Breast epithelium (tissue), 4 donors: ENCODE measurements at places on chromosomes 1 and 21.

- DNase-seq, result no peak
These were observed 43.9 kb downstream of the TGFBR3 start for GRCh38 chr1:91842056-91842455.

DNA sequence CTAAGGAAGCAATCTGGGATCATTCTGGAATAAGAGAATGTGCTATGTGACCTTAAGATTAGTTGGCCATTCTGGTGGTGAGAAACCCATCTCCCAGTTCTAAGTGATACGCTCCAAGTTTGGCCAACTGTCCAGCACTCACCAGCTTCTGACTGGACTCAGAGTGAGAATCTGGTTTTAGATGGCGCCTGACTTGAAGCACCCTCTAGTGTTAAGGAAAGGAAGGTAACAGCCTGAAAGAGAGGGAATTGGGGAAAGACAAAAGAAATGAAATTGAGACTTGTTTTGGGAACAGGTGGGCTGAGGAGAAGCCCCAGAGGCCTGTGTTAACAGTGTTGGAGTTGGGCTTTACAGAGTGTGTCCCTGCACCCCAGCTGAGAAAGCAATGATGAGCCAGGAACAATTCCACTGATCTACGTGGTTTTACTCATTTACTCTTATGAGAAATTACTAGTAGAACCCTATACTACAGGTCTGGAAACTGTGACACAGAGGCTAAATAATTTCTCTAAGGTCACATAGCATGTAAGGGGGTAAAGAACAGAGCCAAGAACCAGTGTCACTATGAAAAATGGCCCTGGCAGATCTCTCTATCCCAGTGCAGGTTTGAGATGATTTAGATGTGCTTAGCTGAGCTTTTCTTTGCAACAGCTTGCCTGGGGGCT, 9.3 kb upstream of the FCAMR start:
- no peak for DNase-seq

DNA sequence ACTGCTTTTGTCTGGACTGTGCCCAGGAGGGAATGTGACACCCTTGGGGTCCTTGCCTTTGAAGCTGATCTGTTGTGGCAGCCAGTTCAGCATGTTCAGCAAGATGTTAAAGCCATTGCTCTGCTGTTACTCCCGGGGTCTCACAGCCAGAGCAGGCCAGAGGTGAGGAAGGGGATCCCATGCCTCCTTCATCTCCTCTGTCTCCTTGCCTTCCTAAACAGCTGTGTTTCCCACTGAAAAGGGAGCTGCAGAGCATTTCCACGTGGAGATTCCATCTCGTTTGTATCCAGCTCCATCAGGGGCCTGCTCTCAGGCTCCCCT, 135.8 kb upstream of the COL6A1 start:
- no peak for DNase-seq

- no peak for DNase-seq
These were observed 55.6 kb downstream of the NKAIN1 start for GRCh38 chr1:31183927-31184554.

- no peak for DNase-seq
These were observed 22.6 kb downstream of the HIPK1 start for GRCh38 chr1:113951719-113952118.

DNA sequence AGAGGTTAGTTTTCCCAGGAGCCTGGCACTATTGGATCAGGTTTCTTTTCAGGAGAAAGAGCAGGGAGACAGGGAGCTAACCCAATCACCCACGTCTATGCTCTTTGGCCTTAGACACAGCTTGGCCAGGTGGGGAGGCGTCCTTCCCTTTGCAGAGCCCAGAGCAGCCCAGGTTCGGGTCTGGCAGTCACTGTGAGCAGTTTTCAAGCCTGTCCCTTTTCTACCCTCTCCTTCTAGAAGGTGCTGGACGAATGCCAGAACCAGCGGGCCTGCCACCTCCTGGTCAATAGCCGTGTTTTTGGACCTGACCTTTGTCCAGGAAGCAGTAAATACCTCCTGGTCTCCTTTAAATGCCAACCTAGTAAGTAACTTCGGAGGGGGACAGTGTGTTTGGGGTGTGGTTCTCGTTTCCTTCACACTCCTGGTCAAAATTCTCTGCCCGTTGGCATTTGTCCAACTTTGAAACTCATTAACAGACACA, 44.9 kb downstream of the EVA1C start:
- peak; percentile 42 for DNase-seq

- no peak for DNase-seq
These were observed 101.5 kb downstream of the ST6GALNAC3 start for GRCh38 chr1:76176000-76176399.

GRCh38 chr1:15418806-15419515, 9.3 kb downstream of the EFHD2 start:
- no peak for DNase-seq

DNA sequence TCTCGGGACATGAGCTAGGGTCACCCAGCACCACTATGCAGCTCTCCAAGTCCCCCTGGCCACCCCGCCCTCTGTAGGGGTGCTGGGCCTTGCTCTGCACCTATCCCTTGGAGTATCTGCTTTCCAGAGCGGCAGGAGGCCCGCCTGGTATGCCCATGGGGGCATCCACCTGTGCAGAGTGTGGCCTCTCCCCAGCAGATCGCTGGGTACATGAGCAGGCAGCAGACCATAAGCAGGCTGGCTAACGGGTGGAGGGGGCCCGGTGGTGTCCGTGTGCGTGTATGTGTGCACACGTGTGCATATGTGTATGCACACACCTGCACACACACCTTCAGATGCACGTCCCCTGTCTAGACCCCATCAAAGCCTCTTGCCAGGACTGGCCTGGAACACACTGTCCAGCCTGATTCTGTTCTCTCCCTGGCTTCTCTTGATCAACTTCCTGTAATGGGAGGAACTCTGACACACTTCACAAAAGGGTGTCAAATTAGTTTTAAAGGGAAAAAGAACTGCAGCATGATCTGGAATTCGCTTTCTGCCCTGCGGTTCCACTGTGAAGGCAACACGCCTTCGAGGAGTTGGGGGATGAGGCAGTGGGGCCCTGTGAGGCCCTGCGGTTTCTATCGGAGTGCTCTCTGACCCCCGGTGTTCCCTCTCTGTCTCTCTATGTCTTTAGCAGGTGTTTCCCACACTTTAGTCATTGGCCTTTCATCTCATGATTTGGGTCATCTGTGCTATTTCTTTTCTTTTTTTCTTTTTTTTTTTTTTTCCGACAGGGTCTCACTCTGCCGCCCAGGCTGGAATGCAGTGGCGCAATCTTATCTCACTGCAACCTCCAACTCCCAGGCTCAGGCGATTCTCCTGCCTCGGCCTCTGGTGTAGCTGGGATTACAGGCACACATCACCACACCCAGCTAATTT, 17.2 kb upstream of the NPHP4 start:
- no peak for DNase-seq

- DNase-seq, result peak; percentile 40
These were observed 285.3 kb downstream of the CAMTA1 start for GRCh38 chr1:7070389-7071029.

DNA sequence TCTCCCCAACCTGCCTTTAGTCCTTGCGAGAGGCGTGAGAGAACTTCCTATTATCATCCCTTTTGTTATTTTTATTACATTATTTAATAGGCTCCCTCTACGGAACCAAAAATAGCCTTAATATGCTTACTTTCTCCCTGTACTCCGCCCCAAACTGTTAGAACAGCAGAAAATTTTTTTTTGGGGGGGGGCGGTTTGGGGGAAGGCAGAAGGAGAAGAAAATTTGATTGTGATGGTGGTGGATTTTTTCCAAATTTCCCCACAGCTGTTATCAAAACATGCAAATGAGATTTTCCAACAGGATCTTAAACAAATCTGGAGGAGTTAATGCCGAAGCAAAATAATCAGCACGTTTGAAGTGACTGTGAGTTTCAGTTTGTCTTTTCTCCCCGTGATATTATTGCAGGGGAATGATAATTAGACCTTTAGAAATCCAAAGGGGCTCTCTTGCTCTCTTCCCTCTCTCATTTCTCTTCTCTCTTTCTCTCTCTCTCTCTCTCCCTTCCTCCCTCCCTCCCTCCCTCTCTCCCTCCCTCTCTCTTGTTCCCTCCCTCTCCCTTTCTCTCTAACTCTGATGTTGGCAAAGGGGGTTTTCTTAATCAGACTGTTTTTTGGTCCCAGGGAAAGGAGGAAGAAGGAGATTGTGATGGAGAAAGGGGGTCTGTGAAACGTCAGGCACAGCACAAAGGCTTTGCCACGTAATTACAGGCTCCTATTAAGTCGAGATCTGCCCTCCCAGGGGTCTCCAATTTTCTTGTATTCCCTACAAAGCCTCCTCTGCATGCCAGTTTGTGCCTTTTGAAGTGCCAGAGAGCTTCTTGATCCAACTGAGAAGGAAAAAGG, 1.1 kb upstream of the PRRX1 start:
- no peak for DNase-seq

GRCh38 chr1:8663090-8663802, 154.2 kb downstream of the RERE start:
- no peak for DNase-seq

DNA sequence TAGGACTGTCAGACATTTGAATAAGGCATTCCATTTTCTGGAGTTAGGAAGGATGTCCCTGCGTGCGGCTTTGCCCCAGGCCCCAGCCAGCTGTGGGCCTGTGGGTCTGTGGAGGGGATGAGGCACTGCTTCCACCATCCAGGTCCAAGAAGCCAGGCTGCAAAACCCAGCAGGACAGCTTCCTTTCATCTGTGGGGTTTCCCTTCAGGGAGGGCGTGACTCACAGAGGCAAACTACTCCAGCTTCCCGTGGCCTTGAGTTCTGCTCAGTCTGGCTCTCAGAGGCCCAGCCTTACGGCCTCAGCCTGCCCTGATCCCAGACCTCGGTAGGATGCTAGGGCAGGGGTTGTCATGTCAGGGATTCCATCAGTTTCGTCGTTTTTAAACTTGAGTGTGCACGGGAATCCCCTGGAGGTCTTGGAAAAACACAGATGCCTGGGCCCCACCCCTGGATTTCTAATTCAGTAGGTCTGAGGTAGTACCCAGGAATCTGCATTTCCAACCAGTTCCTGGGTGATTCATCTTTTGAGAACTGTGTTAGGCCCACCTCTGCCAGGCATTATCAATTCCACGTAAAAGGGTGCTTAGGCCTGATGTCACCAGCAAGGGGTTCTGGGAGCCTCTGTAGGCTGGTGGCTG, 32.3 kb upstream of the TENT5C start:
- DNase-seq, result no peak

GRCh38 chr1:211915924-211916323, 85.4 kb upstream of the LPGAT1 start:
- DNase-seq, result no peak

DNA sequence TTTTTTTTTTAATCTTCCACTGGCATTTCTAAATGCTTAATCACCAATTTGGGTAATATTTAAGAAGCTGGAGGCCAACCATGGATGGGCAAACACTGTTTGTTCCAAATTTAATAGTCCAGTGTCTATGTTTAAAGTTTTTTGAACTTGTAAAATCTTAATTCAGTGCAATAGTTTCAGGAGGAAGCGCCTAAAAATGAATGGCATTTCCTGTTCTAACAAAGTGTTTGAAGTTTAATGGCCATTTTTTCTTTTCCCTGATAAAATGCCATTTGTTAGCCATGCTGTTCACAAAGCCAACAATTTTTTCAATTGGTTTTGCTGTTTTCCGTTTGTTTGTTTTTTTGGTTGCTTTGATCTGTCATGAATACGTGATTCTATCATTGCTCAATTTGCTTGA, 552.1 kb downstream of the LMO4 start:
- no peak for DNase-seq

DNA sequence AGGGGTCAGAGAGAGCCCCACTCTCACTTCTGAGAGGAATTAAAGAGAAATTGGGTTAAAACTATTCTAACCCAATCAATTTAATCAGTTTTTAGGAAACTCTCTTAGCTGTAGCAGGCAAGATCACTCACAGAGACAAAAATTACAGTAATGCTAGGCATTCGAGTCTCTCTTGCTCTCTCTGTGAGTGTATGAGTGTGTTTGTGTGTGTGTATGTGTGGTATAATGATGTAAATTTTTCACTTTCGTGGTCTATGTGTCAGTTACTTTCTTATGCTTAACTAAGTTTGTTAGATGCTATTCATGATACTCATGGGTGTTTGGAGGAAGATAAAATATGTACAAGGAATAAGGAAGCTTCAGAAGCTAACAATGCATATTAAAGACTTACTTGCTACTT, 131.3 kb downstream of the FASLG start:
- no peak for DNase-seq

GRCh38 chr1:111903148-111903870, 86.2 kb downstream of the KCND3 start:
- no peak for DNase-seq

DNA sequence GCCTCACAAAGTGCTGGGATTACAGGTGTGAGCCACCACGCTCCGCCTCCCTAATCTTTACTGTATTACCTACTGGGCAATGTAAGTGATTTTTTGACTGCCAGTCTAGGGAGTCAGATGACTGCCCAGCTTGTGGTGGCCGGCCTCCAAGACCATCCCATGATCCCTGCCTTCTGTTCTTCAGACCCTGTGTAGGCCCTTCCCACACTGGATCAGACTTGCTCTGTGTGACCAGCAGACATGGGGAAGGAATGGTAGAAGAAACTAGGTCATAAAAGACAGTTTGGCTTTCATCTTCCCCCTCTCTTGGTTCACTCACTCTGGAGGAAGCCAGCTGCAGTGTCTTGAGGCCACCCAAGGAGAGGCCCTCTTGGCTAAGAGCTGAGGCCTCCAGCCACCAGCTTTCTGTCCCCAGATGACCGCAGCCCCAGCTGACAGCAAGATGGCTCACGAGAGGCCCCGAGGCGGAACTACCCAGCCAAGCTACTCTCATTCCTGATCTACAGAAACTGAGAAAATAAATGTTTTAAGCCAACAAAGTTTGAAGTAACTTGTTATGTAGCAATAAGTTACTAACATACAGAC, 14.5 kb upstream of the CBR3 start:
- DNase-seq, result no peak

DNA sequence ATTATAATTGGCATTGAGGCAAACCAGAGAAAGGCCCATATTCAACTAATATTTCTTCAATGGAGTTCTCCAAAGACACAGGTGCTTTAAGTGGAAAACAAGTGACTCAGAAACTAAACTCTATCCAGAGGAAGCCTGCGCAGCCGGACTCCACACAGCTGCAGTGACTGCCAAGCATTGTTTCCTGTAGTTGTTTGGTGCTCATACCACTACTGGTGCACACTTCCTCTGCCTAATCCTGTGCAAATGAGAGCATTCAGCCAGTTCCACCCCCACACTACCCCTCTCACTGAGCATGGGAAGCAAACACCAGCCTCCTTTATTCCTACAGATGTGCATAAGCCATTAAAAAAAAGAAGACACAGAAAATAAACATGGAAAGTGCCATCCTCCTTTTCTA, 102.9 kb downstream of the VAV3 start:
- DNase-seq, result no peak

GRCh38 chr1:12067900-12068821, 5.1 kb downstream of the TNFRSF8 start:
- no peak for DNase-seq

GRCh38 chr1:226223786-226224244, 351 bp downstream of the MIXL1 start:
- DNase-seq, result no peak
